ENCODE measurements at places on chromosomes 2 and 18. TPM values are rescaled to one million over a fixed set of nuclear protein-coding genes. Genes with fewer than 3 reads are reported as not detected.

GRCh38 chr2:57728691-57729090 is 317.9 kb upstream of the VRK2 start:
- DNase-seq, result no peak

GRCh38 chr2:124333784-124334183 is 308.7 kb downstream of the CNTNAP5 start:
- no peak for DNase-seq

DNA sequence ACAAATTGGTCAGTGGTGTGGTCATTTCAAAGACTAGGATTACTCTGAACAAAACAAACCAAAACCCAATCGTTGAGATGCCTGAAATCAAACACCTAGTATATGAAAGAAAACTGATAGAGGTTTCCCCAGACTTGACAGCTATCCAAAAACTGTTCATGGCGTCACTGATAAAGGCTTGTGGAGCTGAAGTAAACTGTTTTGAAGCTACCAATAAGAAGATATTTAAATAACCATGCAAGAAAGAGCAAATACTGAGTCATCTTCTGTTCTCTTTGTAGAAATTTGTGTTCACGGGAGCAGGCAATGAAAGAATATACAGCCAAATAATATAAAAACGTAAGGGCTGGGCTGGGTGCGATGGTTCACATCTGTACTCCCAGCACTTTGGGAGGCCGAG is 7.5 kb upstream of the COLEC11 start:
- no peak for DNase-seq

- no peak for DNase-seq
These were observed 102.2 kb downstream of the DLGAP1 start for GRCh38 chr18:4352746-4353551.

DNA sequence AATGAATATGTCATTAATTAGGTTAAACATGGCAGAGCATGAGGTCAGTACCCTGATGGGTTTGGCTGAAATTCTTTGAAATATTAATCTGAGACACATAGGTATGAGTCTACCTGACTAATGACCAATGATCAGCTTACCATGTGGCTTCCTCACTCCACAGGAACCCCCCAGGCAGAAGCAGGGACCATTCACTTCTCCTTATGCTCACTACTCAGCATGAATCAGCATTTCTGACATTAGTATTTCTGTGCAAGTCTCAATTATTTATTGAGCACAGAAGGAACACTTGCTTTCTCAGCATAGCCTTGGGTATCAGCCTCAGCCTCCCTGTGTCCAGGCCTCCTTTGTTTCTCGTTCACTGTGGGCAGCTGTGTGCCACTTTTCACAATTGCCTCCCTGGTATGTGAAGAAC is 9.3 kb upstream of the KCNE4 start:
- no peak for DNase-seq

DNA sequence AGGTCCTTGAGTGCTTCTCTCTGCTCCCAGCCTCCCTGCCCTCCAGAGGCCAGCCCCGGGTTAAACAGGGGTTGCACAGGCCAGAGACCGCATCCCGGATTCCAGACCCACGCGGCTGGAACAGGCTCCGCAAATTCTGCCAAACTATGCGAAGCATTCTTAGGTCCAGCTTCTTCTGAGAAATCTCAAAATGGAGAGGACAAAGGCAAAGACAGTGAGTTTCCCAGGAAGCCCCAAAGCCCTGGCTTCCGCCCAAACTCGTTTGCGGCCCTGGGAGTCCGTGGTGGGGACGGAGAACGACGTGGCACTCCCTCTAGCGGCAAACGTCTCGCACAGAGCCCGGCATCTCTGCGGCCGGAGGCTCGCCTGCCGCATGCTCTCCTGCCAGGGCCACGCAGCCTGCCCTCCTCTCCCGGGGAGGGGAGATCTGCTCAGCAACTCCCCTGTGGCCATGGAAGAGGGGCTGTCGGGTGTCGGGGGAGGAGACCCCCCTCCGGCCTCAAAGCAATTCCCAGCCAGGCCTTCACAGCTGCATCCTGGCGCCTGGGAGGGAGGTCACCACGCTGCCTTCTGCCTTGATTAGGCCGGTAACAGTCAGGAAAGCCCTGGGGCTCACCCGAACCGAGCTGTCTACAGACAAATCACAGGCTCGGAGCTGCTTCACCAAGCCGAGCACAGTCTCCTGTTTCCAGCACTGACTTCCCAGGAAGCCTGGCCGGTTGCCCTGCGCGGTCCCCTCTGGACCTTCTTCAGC is 33.4 kb upstream of the KLHL29 start:
- peak; percentile 86 for DNase-seq

DNA sequence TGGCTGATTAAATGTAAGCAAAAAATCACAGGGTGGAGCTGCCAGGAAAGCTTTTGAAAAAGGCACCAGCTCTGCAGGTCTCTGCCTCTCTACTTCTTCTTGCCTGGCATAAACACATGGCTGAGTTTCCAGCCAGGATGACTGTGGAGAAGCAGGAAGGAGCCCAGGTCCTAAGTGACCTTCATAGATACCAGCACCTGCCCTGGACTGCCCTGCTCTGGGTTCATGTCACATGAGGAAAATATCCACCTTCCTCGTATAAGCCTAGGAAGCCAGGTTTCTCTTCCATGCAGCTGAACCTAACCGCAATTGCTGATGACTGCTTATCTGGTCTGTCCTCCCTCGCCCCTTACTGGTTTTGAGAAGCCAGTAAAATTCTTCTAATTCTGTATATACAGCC is 47.8 kb upstream of the CREB1 start:
- DNase-seq, result no peak

DNA sequence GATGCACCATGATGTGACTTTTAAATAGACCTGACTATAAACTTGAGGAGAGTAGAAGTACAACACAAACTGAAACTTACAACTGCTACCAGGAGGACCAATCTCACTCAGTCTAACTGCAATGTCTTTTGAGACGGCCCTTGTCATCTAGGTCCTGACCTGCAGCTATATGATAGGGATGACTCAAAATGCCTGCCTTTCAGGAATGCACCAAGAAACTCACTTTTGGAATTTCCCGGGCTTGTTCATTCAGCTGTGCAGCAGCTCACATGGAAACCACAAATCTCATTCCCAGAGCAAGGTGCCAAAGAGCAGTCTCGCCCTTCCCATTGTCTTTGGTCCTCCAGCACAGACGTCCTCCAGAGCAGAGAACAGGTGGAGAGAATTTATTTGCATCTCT is 113.7 kb downstream of the SPOPL start:
- DNase-seq, result no peak

- DNase-seq, result no peak
These were observed 16.4 kb upstream of the MARCHF7 start for GRCh38 chr2:159695795-159696448.

DNA sequence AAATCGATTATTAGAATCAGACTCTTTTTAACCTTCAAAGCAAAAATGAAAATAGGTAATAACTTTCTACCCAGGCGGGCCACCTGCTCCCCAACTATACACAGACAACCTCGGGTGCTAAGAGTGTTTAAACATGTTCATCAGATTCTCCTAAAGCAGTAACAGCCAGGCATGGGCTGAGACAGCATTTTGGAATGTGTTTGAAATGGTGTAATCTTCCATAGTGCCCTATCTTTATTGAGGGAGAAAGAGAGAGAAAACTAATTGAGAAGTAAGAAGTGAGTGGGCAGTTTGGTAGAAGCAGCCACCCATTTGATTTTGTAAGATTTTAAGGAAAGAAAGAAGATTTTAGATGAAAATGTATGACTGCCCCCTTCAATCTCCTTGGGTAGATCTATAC is 196.1 kb upstream of the CTAGE1 start:
- DNase-seq, result no peak

DNA sequence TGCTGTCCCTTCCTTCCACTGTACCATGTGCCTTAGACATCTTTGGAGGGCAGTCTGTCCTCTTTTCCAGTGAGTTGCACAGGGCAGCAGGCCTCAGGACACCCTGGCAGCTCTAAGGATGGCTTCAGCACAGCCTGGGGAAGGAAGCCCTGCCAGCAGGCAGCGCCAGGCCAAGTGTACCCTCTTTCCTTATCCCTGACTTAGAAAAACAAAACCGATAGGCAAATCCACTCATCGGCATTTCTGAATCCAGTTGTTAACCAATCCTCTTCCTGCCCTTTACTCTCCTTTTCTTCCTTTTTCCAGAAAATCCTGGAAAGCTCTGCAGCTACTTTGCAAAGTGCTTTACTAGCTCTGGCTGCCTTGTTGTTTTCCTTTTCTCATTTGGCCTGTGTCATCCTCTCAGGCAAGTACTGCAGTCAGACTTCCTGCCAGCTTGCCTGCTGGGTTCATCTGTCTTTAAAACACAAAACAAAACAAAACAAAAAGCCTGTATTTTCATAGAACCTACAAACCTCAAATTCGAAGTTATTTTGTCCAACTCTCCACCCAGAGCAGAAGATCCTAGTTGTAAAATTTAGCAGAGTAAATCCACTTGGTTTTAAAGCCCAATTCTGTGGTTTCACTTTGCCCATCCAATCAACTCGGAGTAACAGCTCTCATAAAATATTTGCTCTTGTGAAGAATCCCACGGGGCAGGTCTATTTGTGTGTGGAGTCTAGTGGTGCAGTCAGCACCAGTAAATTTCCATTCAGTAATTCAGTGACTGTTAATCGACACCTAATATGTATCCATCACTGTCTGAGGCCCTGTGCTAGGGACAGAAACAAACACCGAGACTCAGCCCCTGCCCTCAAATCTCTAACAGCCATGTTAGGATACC is 45.2 kb downstream of the PCBP1 start:
- DNase-seq, result peak; percentile 75

GRCh38 chr2:129744649-129745048 is 234.8 kb upstream of the RAB6C start:
- peak; percentile 45 for DNase-seq

DNA sequence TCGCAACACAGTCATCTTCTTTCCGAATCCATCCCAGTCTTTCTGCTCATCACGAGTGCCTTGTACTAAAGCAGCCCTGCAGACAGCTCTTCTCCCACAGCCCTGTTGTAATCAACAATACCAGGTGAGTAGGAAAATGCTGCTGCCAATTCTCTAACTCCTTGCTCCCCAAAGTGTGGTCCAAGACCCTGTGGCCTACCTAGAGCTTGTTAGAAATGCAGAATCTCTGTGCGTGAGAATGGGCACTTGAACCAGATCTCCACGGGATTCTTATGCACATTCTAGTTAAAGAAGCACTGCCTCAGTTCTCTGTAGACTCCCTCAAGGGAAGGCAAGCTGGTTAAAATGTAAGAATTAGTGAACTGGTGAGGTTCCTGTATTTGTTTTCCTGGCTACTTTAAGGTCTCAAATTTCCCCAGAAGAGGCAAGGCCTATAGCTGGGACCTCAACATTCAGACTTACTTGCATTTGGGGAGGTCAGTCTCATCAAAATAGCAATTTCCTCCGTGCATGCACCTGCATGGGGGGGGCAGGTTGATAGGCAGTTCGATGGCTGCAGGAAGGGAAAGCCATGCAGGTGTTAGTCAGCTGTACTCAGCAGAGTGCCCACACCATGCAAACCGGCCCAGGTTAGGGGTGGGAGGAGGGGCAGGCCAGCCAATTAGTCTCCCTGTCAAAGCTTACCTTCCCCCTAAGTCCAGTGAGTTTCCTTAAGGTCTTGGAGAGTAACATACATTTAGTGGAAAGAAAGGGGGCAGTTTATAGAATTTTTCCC is 70.8 kb downstream of the DHRS9 start:
- no peak for DNase-seq

- DNase-seq, result no peak
These were observed 146.4 kb downstream of the RAB3GAP1 start for GRCh38 chr2:135198481-135198880.

- DNase-seq, result no peak
These were observed 39.6 kb downstream of the MARCO start for GRCh38 chr2:118981632-118982031.

DNA sequence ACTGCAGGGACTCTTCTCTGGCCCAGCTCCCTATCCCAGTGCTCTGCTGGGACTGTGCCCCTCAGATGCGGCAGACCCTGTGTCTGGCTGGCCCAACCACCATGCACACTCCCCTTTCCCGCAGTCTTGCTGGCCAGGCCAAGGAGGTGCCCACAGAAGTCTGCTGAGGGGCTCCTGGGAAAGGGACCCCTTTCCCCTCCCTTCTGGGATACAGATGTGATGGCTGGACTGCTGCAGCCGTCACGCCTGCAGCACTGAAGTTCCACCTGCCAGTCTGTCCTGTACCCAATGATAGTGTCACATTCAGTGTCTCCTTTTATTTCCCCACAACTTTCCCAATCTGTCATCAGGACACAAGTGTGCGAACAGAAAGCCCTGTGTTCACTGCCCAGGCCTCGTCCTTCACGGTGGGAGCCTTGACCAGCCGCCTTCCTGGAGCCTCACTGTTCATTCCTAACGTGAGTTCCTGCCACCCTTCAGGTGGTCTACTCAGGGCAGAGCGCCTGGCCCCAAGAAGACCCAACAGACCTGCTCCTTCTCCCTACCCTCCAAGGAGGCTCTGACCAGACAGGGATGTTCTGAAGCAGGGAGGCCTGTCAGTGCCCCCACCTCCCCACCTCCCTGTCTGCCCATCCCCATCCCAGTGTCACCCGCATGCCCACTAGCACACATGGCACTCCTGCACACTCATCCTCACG is 47.1 kb downstream of the ANKMY1 start:
- DNase-seq, result peak; percentile 54

DNA sequence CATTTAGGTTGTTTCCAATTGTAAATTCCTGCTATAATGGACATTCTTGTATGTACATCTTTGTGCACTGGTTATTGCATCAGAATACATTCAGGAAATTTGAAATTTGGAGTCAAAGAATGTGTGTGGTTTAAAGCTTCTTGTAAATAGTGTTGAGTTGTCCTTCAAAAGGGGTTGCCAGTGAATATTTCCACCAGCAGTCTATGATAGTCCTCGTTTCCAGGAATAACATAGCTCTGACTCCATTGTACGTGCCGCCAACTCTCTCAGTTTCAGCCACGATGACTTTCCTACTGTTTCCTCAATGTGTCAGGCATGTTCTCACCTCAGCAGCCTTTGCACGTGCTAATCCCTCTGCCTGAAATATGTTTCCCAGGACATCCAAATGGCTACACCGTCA is 10.9 kb upstream of the HS6ST1 start:
- no peak for DNase-seq

GRCh38 chr2:231132129-231132528 is 7.3 kb upstream of the HTR2B start:
- no peak for DNase-seq

DNA sequence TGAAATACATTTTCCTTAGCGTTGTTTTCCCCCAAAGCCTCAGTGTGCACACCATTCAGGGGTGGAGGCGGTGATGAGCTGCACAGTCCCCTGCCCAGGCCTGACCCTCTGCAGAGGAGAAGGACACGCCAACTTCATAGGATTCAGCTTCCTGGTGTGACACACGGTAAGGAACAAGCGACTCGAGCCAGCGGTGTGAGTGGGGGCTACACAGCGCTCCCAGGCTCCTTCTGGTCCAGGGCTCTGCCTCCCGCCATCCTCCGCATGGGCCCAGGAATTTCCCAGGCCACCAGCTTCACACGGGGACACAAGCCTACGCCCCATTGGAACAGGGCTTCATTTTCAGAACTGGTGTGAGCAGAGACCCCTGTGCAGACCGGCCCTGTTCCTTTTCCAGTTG is 272.1 kb downstream of the HDAC4 start:
- DNase-seq, result no peak

Gene HAT1
- 30.1 TPM for polyA plus RNA-seq

Gene SEPTIN10
- polyA plus RNA-seq, result 26.8 TPM

Gene ITPRIPL1
- polyA plus RNA-seq, result 0.80 TPM
